ENCODE measurements at places on chromosomes 4 and X.

- DNase-seq, result no peak
Measured at GRCh38 chr4:26819026-26819425, 41.6 kb upstream of the STIM2 start.

DNA sequence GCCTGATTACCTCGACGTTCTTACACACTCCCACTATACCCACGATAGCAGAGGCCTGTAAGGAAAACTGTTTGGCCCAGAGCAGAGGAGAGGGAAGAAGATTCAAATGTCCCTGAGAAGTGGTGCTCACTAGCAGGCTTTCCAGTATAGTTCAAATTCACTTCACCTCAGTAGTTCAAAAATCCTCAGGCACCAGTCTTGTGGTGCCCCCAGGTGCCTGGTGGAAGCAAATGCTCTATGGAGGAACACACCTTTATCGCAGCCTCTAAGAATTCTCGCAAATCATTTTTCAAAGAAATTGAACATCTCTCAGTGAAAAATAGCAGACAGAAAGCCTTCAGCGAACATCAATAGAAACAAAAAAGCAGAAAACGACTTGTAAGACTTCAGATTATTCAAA is 12.2 kb upstream of the MTMR1 start:
- peak; percentile 59 for DNase-seq

- peak; percentile 3 for DNase-seq
Measured at GRCh38 chr4:79623021-79623870, 215.2 kb upstream of the GK2 start.

DNA sequence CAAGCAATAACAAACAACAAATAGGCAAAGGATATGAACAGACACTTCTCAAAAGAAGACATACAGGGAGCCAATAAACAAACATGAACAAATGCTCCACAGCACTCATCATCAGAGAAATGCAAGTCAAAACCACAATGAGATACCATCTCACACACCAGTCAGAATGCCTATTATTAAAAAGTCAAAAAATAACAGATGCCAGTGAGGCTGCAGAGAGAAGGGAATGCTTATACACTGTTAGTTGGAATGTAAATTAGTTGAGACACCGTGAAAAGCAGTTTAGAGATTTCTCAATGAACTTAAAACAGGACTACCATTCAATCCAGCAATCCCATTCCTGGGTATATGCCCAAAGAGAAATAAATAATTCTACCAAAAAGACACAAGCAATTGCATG is 129.8 kb upstream of the MAGEB2 start:
- no peak for DNase-seq

DNA sequence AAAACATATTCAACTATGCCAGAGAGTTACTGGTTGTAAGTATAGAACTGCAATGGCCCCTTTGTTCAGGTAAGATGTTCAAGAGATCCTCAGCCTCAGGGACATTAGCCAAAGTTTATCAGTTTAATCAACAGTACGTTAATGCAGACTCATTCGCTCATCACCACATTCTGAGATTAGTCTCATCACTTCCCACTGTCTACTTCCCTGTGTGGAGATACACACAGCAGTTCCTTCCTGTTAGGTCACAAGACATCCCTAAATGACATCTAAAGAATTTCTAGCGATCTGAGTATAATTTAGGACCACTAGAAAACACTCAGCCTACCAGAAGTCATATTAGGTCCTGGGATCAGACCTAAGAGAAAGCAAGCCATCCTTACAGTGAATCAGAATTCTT is 10.4 kb downstream of the SLC10A7 start:
- no peak for DNase-seq

GRCh38 chr4:109702950-109703663 is at the start of gene CASP6:
CASP6 (minus strand) TSS chr4:109703445; CDS start chr4:109703395, 50 bp downstream.
- DNase-seq, result peak; percentile 78

DNA sequence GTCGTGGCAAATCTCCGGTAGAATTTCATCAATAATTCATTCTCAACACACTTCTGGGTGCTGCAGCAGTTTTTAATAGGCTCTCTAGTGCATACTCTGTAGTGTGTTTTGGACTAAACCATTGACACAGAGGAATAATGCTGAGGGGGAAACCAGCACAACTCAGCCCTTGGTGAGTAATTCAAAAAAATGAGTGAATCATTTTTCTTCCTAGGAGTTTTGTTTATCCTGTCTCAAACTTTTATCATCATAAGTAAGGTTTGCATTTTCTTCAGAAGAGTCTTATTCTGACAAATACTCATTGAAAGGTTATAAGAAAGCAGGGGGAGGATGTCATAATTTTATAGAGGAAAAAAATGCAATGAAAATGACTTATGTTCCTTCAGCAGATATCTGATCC is 2542.7 kb downstream of the PCDH7 start:
- peak; percentile 1 for DNase-seq

GRCh38 chr4:5463361-5463760 is 245.0 kb downstream of the EVC2 start:
- DNase-seq, result no peak

DNA sequence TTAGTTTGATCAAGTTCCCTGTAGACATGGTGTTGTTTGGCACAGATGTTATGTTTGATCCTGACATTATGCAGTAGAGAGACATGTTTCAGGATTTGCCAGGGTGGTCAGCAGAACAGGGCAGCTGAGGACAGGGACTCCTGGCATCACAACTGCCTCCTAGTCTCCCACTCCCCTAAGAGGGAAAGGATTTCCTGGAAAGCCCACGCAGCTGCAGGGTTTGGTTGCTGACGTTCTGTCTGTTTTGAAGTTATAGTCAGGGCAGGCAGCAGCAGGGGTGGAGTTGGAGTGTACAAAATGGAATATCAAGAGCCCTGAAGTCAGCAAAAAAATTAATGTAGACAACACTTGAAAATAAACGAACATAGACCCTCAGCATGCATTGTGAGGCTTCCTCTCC is 125.4 kb downstream of the CPE start:
- peak; percentile 23 for DNase-seq

GRCh38 chr4:20354120-20354519 is 102.4 kb downstream of the SLIT2 start:
- no peak for DNase-seq
